ENCODE measurements at places on chromosomes 16 and 17.

GRCh38 chr16:19601083-19601976, 45.8 kb downstream of the VPS35L start:
- no peak for DNase-seq

DNA sequence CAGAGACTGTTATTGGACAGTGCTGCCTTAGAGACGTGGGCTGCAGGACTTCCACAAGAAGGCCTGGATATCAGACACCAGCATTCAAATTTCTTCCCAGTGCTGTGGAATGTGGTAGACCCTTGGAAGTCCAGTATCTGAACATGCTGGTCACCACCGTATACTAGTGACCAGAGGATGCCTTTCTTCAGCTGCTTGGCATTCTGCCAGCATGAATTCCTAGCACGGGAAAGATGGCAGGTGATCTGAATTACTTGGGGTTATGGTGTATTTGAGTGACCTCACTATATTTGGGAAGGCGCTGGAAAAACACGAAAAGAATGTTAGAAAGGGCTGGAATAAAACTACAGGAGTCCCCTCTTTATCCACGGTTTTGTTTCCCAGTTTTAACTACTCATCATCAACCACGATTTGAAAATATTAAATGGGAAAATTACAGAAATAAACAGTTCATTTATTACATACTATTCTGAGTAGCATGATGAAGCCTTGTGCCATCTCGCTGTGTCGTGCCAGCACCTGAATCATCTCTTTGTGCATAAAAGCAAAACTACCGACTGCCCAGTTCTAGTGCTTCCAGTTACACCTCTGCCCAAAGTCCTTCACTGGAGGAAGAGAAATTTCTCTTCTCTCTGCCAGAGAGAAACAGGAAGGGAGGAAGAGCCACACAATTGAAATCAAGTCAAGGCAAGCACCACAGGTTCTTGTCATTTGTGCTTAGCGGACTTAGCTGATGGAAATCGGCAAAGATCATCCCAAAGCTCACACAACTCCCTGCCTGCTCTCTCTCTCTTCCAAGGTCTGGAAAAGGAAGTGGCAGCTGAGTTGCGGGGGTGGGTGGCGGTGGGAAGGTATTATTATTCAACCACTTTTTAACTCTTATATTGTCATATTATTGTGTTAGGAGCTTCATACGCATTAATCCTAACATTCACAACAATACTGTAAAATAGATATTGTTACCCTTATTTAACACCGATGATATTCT, 1.4 kb upstream of the CHST4 start:
- DNase-seq, result peak; percentile 47

DNA sequence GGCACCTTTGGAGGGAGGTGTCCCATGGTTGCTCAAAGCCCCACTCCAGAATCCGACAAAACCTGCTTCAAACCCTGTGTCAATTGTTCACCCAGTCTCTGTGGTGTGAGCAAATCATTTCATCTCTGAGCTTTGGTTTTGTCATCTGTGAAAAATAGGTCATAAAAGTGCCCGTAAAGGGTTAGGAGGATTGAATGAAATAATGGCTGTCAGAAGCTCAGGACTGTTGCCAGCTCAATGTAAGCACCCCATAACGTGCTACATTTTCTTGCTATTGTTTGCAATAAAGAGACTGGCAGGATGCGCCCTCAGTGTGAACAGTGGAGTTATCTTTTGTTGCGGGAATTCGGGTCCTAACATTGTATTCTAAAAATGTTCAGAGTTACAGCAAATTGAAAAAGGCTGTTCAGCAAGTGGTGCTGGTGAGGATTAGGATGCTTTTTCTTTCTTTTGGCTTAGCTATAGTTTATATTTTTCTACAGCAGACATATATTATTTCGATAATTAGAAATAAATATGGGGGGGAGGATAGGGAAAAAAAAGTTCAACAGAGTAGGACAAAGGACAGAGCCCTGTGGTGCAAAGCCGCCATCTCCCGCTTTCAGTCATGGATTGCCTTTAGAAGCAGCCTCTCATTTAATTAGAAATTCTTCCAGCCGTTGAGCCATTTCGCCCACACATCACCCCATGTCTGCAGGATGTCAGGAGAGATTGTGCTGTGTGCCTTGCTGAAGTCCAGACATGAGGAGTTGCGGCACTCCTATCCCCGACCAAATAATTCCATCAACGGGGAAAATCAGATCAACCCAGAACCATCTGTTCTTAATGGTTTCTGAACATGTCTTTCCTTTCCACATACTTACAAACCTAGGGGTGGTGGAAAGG, 20.9 kb upstream of the PYY start:
- DNase-seq, result no peak

DNA sequence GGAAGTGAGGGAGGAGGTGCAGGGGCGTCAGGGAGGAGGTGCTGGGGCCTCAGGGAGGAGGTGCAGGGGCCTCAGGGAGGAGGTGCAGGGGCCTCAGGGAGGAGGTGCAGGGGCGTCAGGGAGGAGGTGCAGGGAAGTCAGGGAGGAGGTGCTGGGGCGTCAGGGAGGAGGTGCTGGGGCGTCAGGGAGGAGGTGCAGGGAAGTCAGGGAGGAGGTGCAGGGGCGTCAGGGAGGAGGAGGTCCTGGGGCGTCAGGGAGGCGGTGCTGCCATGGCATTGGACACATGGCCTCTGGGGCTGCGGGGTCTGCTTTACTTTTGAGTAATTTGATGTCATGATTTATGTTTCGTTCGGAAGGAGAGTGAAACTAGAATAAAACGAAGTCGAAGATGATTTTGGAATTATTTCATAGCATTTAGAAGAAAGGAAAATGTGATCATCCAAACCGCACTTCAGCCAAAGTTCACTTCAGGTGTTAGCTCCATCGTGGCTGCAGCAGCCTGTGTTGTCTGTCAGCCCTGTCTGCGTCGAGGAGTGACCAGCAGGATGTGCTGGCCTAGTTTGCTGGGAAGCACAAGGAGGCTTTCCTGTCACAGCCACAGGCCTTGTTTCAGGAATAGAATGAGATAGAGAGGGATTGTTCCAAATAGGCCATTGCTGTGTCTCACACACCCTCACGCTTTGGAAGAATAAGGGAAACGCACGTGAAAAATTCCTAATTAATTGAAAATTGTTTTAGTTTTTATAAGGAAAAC, 42.8 kb downstream of the RAB11FIP3 start:
- no peak for DNase-seq
